ENCODE measurements at places on chromosomes 7 and 10. TPM values are rescaled to one million over a fixed set of nuclear protein-coding genes. Genes with fewer than 3 reads are reported as not detected.

The UTF1 gene
- total RNA-seq, result not detected

The GPR85 gene
- 272 TPM for total RNA-seq

GRCh38 chr10:130696870-130697269, 560.7 kb downstream of the GLRX3 start:
- DNase-seq, result no peak

- DNase-seq, result no peak
These were observed 1.4 kb downstream of the PARD3 start for GRCh38 chr10:34813626-34814222.
